ENCODE measurements at places on chromosomes 6 and 20. TPM values are rescaled to one million over a fixed set of nuclear protein-coding genes. Genes with fewer than 3 reads are reported as not detected.

GRCh38 chr6:142878407-142878806, 66.6 kb downstream of the HIVEP2 start:
- DNase-seq = no peak

- DNase-seq = no peak
Observed at GRCh38 chr20:17395729-17396128, 135.4 kb downstream of the BFSP1 start.

DNA sequence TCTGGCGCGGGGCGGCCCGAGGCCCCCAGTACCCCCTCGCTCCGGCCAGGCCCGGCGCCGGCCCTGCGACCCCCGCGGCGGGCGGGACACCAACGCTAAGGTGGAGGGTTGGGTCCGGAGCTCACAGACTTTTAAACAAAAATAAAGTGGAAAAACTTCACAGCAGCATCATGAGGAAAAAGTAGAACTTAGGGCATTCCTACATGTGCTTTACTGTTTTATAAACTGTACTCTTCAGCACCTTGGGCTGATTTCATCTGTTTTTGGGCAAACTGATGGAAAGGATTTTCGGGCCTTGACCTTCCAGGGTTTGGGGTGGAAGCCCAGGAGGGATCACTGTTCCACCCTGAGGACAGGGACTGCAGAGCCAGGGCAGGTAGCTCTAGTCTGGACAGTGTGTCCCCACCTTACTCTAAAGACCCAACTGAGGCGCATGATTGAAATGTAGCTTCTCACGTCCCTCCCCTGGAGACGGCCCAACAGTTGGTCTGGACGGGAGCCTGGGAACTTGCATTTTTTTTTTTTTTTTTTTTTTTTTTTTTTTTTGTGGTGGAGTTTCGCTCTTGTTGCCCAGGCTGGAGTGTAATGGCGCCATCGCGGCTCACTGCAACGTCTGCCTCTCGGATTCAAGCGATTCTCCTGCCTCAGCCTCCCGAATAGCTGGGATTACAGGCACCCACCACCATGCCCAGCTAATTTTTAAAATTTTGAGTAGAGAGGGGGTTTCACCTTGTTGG, 740 bp downstream of the NELFCD start:
- DNase-seq = peak; percentile 58

DNA sequence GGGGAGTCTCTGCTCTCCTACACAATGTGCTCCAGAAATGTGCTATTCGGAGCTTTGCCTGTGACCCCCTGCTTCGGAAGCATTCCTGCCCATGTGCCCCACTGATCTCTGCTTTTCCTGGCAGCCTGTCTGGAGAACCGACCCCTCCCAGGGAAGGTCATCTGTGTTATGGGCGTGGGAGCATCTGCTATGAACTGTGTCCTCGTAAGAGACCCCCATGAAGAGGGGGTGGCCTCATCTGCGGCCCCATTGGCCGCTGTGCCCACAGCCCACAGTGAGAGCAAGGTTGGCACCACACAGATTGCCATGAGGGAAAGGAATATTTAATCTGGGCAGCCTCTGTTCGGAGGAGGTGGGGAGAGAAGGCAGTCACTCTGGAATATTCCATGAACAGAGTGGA, 32.7 kb upstream of the IRF4 start:
- no peak for DNase-seq

GRCh38 chr20:13739731-13740649, 44.7 kb downstream of the ESF1 start:
- no peak for DNase-seq

SERINC1 gene
- total RNA-seq = 22.9 TPM

- DNase-seq = no peak
Observed at GRCh38 chr6:163285691-163286090, 128.8 kb upstream of the QKI start.

DNA sequence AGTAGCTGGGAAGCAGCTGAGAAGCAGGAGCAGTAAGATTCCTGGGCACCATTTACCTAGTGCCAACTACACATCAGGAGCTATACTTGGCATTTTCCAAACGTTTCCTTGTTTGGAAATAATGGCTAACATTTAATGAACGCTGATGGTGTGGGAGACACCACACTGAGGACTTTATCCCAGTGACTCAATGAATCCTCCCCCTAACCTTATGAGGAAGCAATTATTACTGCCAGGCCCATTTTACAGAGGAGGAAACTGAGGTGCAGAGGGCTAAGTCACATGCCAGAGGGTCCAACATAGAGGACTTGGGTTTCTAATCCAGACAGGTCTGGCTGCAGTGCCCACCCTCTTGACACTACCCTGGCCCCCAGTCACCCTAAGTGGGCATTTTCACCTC, 6.1 kb downstream of the PTGIS start:
- no peak for DNase-seq

DNA sequence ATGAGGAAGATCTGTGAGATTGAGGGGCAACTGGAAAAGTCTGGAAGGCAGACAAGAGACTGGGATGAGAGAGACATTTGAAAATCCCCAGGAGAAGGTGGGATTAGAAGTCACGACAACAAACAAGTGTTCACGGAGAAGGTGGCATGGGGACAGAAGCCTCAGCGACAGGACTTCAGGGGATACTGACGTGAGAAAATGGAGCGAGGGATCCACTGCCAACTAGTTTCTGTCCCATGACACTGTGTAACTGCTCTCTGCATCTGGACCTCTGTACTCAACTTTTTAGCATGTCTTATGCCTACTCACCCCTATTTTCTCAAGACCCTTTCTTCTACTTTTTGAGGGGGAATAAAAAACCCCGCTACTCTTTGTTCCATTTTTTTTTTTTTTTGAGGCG, 18.3 kb upstream of the ZBTB2 start:
- DNase-seq = no peak

GRCh38 chr6:2381872-2382661, 136.7 kb upstream of the GMDS start:
- DNase-seq = no peak

GRCh38 chr6:130098317-130098716, 79.9 kb downstream of the L3MBTL3 start:
- DNase-seq = no peak

DNA sequence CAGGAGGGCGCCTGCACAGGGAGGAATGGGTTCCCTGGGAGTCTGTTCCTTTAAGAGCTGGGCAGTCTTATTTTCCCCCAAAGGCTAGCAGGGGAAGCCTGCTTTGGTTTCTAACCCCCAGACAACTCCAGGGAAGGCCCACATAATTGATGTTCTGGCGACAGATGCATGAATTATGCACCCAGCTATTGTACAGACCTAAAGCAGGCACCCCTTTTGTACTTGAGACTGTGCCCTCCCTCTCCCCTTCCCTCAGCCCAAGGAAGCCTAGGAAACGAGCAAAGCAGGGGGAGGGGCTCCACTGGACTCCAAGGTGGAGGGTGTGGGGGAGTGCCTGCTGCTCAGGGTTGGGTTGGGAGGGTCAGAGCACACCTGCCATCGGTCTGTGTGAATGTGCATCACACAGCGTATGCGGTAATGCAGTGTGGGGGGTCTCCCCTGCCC, 102.1 kb downstream of the KCNB1 start:
- DNase-seq = no peak

- DNase-seq = peak; percentile 44
Observed at GRCh38 chr20:40860487-40860902, 168.1 kb upstream of the TOP1 start.

- no peak for DNase-seq
Observed at GRCh38 chr6:37835923-37836322, 16.4 kb downstream of the ZFAND3 start.

- no peak for DNase-seq
Observed at GRCh38 chr6:137191670-137192069, 18.2 kb upstream of the IL22RA2 start.

GRCh38 chr20:57941604-57942381, 232.0 kb upstream of the PMEPA1 start:
- no peak for DNase-seq

SOBP gene
- 0.08 TPM for total RNA-seq

SMLR1 gene
- total RNA-seq = not detected

HLA-DPB1 gene
- total RNA-seq = not detected

GRCh38 chr20:31516651-31517050, 2.4 kb downstream of the HM13 start:
- DNase-seq = no peak

GRCh38 chr6:50826037-50826761, 7.5 kb downstream of the TFAP2B start:
- no peak for DNase-seq

ARG1 gene
- not detected for total RNA-seq

- DNase-seq = no peak
Observed at GRCh38 chr20:25547063-25547462, 38.3 kb downstream of the NINL start.

NKAIN4 gene
- not detected for total RNA-seq

DNA sequence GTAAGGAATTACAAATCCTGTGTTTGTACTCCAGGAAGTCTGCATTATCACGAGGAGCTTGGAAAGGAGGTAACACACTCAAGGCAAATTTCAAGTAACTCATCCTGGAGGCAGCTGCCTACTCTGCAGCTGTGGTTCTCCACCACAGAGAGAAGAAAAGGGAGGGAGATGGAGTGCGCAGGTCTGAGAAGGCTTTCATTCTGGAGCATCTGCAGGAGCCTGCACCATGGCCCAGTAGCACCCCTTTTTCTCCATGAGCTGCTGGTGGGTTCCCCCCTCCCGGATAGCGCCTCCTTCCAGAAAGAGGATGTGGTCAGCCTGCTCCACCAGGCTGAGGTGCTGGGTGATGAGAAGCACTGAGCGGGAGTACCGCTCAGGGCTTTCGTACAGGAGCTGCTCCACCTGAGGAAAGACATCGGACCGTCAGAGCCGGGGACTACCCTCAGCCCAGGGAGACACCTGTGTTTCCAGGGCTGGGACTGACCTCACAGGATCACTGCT, 1.6 kb upstream of the PSMB8 start:
- no peak for DNase-seq

DNA sequence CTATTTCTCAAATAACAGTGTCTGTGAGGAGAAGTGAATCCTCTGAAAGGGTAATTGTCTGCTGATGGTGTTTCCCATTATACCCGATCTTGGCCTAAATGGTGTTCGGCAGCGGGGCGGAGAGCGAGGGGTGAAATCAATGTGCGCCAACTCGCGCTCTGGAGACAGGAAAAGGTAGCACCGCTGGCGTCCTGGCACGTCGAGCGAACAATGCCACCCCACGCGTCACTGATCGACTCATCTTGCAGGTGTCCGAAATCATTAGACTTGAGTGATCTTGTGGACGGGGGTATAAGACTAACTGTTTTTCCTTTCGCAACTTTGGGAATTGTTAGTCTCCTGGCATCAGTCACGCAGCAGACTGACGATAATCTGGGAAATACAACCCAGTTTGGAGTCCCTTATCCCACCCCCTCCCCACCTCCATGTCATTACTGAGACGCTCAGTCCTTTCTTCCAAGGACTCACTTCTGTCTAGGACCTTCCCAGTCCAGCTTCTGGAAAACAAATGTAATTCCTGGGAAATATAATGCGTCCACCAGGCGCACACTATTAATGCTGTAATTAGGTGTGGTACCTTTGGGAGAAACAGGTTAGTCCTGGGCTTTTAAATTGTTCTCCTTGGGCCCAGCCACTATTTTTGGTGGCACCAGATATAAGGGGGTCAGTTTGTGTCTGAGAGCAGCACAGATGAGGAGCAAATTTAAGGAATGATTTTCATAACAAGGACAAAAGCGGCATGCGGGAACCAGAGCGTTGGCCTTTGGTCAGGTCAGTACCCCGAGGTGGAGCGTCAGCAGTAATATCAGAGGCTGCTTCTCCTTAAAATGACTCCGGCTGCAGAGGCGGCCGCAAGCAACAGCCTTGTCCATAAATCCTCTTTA, 2.3 kb downstream of the LINC00237 start:
- no peak for DNase-seq

Measured in HT-29 (cell line).